GM23248 (cell line): ENCODE measurements at places on chromosomes 5 and 9. TPM values are rescaled to one million over a fixed set of nuclear protein-coding genes. Genes with fewer than 3 reads are reported as not detected.
A peak's percentile ranks its signal among the peaks of the same experiment; 100 is the strongest.

Gene EGFLAM
- not detected in 2 replicates for polyA plus RNA-seq

GRCh38 chr5:54516051-54516655 lies 1.4 kb upstream of the SNX18 start:
- DNase-seq: peak; percentile 35

DNA sequence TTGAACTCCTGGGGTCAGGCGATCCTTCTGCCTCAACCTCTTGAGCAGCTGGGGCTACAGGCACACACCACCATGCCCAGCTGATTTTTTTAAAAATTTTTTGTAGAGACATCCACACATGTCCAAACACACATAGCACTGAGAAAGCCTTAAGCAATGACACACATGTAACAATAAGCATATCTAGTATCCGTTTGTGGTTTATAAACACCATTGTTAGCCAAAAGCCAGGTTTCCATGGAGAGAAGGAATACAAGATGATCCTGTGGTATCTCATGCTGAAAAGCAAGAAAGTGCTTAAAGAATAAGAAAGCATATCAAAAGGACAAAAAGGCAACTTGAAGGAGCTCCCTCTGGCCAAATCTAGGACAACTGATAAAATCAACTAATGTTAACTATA lies 29.7 kb upstream of the SLC1A3 start:
- no peak for DNase-seq

DNA sequence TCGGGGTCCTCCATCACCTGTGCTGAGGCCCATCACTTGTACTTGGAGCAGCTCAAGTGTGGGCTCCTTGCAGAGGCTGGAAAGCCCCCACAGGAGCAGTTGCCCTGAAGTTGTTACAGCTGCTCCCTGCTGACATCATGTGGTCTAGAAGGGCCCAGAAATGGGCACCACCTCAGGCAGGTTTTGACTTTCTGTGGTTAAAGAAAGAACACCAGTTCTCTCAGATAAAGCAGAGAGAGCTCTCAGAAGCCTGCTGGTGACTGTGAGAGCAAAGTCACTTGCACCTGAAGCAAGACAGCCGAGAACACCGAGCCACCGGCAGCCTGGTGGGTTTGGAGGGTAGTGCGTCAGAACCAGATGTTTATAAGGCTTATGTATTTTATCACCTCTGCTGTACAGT lies 70.4 kb downstream of the MVB12B start:
- no peak for DNase-seq

DNA sequence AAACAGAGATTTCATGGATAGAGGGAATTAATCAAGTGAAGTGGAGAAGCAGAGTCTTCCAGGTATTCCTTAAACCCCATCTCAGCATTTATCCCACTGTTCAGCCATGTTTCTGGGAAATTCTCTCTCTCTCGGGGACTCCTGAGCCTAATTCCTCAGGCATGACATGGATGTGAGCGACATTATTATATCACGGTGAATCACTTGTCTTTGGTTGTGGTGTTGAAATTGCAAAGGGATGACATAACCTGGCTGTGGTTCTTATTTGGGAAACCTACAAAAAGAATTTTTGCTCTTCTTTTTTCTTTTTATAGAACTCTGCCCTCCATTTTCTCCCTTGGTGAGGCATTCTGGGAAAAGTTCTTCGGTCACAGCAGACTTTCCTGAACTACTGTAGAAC lies 457.9 kb upstream of the PTGER4 start:
- peak; percentile 91 for DNase-seq

GRCh38 chr5:147831465-147831864 lies at the start of gene SPINK1:
Gene SPINK1, minus strand, starts transcription at chr5:147831671. Its CDS starts 94 bp downstream, at chr5:147831577.
- no peak for DNase-seq

DNA sequence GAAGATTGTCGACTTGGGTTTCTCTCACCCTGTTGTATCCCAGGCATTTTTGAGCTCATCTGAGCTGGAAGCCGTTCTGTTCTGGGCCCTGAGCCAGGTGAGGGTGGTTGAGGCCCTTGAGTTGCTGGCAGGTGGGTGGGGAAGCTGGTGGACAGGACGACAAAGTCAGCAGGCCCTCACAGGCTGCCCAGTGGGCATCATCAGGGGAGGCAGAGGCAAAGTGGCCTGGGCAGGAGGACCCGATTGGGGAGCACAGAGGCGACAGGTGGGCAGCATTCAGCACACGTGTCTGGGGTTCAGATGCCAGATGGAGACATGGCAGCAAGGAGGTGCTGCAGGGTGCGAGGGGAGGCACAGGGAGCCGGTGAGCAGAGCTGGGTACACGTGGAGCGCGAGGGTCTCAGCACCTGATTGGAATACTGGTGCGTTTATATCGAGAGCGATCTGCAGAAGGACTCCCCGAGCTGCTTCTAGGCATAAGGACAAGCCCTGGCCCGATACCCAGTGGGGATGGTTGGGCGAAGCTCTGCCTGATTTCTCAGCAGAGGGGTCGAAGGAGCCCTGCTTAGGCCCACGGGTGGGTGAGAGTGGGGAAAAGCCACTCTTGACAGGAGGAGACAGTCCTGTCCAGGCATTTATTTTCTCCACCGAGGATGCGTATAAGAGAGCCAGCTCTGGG lies 49.0 kb upstream of the SUSD3 start:
- no peak for DNase-seq
